Stimulated activated effector memory CD8-positive, alpha-beta T cell treated with anti-CD3 and anti-CD28 coated beads, Interleukin-12 subunit alpha, Interleukin-12 subunit beta, amount 100 ng/mL, for 72 hours (primary cell): ENCODE measurements at places on chromosomes 7 and 10.

GRCh38 chr7:157977306-157977705, 610.3 kb downstream of the PTPRN2 start:
- DNase-seq, result no peak

DNA sequence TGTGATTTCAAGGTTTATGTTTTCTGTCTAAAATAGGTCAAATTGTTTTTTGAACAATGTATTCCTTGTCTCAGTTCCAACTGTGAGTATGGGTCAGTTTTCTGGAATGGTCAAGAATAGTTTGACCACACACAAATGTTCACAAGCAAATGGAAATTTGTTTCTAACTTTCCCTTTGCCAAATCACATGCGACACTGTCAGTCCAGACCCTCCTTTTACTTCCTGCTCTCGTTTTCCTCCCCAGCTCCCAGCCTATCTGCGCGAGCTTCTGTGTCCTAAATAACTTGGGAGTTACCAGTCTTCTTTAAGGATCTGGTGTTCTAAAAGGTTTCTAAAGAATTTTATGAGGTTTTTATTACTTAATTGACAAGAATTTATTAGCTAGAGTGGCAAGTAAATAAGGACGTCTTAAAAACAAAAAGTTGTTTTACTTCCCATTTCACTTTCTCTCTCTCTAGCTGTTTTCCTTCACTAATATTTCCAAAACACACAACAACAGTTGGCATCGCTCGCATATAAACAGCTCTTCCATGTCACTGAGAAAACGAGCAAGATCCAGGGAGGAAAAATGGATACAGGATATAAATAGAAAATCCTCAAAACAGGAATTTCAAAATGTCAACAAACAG, 266.1 kb upstream of the KLF6 start:
- DNase-seq, result no peak

GRCh38 chr10:32054094-32054493, 2.1 kb downstream of the KIF5B start:
- DNase-seq, result no peak

- DNase-seq, result peak; percentile 71
Observed at GRCh38 chr10:103451091-103451813, 918 bp downstream of the CALHM2 start.

GRCh38 chr10:104581884-104582601, 59.0 kb upstream of the SORCS3 start:
- no peak for DNase-seq

GRCh38 chr10:128062331-128062880, 63.8 kb downstream of the MKI67 start:
- DNase-seq, result no peak
